ENCODE measurements at places on chromosomes 3 and 15.

- DNase-seq, result no peak
Observed at GRCh38 chr3:61601831-61602230, 40.5 kb downstream of the PTPRG start.

GRCh38 chr3:16181361-16181760 lies 6.9 kb downstream of the GALNT15 start:
- no peak for DNase-seq

GRCh38 chr15:52735231-52736089 lies 54.7 kb downstream of the ONECUT1 start:
- DNase-seq, result peak; percentile 70

DNA sequence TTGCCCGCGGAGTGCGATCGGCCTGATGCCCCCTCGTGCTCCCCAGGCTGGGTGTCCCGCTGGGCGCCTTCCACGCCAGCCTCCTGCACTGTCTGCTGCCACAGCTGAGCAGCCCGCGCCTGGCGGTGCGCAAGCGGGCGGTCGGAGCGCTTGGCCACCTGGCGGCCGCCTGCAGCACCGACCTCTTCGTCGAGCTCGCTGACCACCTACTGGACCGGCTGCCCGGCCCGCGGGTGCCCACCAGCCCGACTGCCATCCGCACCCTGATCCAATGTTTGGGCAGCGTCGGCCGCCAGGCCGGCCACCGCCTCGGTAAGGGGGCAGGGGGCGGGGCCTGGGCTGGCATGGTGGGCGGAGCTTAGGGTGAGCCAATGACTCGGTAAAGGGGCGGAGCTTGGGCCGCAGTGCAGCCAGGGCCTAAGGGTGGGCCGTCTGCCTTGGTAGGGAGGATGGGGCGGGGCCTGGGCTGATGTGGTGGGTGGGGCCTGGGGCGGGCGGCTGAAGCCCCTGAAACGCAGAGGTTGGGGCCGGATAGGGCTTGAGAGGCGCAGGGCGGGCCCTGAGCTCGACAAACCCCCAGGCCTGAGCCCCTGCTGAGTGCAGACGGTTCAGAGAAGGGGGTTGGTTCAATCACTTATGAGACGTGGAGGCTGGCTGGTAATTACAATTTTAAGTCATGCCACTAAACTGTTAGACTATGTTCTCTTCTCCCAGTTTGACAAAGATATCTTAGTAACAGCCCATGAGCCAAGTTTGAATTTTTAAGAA lies 13.7 kb downstream of the CAND2 start:
- peak; percentile 97 for DNase-seq

GRCh38 chr3:135728007-135728721 lies 237.4 kb upstream of the PPP2R3A start:
- DNase-seq, result no peak

DNA sequence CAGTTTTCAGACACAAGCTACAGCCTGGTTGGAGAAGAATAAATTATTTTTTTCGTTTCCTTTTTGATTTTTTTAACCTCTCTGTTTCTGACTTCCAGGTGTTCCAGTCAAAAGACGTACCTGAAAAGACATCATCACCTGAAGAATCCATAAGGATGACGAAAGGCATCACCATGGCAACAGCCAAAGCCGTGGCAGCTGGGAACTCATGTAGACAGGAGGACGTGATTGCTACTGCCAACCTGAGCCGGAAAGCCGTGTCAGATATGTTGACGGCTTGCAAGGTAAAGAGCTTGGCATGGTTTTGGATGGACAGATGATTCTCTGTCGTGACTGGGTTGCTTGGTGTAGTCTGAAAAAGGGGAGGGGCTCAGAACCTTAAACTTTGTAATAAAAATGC lies 237.0 kb upstream of the TPM1 start:
- DNase-seq, result no peak

GRCh38 chr3:102354818-102355515 lies 79.8 kb upstream of the ZPLD1 start:
- no peak for DNase-seq

DNA sequence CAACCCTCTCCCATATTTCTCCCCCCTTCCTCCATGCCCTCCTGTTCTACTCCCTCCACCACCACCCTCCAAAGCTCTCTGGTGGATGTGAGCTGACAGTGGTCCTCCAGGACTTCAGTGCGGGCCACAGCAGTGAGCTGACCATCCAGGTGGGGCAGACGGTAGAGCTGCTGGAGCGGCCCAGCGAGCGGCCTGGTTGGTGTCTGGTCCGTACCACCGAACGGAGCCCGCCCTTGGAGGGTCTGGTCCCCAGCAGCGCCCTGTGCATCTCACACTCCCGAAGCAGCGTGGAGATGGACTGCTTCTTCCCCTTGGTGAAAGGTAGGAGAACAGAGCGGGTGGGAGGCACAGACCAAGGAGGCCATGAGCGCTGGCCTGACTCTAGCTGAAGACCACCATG lies 167.5 kb upstream of the UMPS start:
- no peak for DNase-seq

DNA sequence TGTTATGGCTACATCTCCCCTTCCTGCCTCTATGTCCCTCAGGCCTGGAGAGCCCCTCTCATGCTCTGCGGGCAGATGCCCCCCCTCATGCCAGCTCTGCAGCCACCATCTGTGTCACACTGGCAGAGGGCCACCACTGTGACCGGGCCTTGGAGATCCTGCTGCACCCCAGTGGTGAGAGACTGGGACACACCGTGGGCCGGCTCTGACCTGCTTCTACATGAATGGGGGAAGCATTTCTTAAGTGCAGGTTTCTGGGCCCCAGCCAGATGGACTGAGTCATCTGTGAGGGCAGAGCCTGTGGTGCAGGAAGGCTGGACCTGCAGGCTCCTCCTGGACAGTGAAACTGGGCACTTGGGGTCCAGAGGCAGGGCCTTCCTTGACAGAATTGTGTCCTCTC lies 4.8 kb downstream of the VWA5B2 start:
- no peak for DNase-seq

GRCh38 chr3:104402902-104403301 lies 963.8 kb upstream of the ALCAM start:
- no peak for DNase-seq

DNA sequence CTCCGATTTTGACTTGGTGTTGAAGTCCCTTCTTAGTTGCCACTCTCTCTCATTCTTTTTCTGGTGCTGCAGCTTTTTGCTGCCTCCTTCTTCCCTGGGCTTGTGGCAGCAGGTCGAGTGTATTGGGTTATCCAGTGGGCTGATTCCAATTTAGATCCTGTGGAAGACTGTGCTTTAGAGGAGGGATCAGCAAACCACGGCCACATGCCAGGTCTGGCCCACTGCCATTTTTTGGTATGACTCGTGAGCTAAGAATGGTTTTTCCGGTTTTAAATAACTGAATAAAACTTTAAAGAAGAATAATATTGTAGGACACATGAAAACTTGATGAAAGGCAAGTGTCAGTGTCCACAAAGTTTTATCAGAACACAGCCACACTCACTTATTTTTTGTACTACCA lies 330.5 kb downstream of the ROBO2 start:
- DNase-seq, result no peak

DNA sequence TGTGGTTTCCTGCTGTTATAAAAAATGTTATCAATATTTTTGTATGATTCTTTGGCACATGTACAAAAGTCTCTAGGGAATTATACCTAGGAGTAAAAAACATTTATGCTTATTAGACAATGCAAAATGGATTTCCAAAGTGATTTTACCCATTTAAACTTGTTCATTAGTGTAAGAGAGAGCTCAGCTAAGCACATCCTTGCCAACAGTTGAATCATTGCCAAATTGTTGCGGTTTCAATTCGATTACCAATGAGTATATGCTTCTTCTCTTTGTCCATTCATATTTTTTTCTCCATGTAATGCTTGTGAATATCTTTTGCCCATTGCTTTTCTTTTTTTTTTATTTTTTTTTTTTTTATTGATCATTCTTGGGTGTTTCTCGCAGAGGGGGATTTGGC lies 17.2 kb downstream of the CASR start:
- DNase-seq, result no peak

DNA sequence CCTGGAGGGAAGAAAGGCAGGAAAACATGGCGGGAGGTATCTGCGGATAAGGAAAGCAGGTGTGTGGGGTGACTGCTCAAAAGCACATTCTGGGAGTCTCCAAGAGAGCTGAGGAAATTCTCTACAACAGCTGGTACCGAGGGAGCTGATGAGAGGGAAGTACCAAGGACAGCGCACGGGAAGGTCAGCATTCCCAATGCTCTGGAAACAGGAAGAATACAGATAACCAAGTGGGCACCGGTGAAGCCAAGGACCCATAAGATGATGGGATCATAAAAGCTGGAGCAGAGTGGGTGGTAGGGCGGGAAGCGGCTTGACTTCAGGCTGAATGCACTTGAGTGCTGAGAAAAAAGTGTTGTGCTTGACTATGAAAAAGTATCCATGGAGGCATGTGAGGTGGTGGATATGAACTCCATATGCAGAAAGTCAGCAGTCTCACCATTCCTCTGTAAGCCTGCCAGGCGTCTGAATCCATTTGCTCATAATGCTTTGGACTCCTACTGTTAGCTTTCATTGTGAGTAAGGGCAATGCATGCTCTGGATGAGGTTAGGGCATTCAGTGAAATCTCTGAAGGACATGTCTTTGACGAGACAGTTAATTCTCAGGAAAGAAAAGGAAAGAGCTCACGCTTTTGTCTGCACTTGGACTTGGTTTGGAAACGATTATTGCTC lies 215.5 kb downstream of the NR1D2 start:
- DNase-seq, result no peak

DNA sequence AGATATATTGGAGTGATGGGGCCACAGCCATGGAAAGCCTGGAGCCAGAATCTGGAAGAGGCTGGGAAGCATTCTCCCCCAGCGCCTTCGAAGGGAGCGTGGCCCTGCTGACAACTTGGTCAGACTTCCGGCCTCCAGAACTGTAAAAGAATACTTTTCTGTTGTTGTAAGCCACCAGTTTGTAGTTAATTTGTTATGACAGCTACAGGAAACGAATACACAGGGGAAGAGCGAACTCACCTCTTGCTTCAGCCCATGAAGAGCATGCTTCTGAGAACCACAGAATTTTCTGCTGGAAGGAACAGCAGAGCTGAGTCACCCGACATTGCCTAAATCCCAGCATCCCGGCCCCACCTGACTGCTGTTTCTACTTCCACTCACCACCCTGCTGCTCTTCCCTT lies 501.7 kb downstream of the SHQ1 start:
- DNase-seq, result no peak

DNA sequence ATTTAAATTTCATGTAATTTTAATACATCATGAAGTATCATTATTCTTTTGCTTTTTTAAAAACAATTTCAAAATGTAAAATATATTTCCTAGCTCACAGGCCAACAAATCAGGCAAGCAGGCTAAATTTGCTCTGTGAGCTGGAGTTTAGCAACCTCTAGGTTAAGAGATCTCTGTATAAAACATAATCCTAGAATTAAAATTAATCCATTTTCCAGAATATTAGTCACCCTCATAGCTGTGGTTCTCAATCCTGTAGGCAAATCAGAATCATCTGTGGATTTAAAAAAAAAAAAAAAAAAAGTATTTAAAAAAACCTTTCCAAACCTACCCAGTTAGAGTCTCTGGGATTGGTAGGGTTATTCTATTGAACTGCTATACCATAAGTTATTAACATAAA lies 209.7 kb downstream of the MINAR1 start:
- DNase-seq, result no peak

- DNase-seq, result no peak
Observed at GRCh38 chr15:78208887-78209645, 25.3 kb downstream of the ACSBG1 start.

GRCh38 chr15:71142780-71143179 lies 27.5 kb downstream of the THSD4 start:
- no peak for DNase-seq

GRCh38 chr3:139123377-139124095 lies 78.8 kb upstream of the PRR23C start:
- no peak for DNase-seq

GRCh38 chr3:149145974-149146373 lies 16.5 kb downstream of the HPS3 start:
- no peak for DNase-seq

DNA sequence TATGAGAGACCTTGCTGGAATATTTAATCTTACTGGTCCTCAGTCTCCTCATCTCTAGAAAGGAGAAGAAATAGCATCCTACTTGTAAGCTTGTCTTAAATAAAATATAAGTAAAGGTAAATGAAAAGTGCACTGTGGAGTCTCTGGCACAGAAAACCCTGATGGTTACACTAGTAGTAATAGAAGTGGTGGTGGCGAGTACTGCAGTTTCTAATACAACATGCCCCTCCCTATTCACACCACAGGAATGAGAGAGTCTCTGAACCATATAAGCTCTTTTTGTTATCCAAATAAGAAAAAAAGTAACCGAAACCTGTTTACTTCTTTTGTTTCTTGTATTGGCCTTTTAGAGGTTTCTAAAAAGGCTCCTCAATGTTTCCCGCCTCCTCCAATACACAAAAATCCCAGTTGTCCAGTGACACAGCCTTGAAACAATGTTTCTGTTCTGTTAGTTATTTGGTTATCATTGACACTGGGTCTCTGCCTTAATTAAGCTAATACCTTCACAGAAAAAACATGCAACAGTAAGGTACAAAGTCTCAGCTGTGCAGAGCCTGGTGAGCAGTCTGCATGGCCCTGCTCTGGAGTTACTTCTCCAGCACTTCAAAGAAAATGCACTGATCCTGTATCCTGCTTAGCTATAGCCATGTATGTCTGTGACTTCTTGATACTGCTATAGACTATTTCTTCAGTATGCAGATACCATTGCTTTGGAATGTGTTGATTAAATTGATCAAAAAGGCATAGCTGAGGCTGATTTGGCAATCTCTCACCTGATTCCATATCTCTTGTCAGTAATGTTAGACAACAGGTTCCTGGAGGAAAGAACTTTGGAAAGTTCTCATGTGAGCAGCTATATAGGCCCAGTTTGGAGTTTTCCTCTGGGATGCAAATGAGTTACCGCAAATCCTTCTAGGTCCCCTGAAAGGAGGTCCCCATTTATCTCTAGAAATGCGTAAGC lies 315.6 kb upstream of the IL12A start:
- no peak for DNase-seq

DNA sequence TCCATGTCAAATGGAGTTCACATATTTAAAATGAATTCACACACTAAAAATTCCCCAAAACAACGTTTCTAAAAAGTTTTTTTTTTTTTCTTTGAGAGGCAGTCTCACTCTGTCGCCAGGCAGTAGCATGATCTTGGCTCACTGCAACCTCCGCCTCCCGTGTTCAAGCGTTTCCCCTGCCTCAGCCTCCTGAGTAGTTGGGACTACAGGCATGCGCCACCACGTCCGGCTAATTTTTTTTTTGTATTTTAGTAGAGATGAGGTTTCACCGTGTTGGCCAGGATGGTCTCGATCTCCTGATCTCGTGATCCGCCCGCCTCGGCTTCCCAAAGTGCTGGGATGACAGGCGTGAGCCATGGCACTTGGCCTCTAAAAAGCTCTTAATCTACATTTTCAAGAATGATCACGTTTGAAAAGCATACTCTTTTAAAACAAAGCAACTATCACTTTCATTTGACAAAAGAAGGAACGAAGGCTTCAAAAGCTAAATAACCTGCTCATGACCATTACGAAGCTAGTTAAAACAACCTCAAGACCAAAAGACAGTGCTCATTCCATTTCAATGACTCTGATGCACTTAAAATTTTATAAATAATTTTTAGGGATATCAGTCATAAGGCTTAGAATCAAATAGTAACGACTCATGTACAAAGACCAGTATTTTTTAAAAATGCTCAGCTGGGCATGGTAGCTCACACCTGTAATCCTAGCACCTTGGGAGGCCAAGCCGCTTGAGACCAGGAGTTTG lies 5.5 kb downstream of the UBE3A start:
- DNase-seq, result no peak
